ENCODE measurements at places on chromosomes 12 and 14.
A peak's percentile ranks its signal among the peaks of the same experiment; 100 is the strongest.

DNA sequence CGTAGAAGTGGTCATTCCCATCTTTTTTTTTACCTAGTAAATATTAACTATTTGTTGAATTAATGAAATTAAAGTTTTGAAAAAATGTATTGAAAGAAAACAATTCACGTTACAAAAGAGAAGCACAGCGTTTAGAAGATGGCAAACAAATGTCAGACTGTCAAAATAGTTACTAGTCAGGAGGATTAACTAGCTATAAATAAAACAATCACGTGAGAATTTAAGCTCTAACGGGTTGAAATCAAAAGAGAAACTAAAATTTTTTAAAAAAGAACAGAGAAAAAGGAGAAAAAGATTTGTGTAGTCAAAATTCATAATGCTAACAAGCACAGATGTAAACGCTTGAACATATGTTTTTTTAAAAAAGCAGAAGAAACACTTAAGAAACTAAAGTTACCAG lies 26.4 kb downstream of the DDHD1 start:
- DNase-seq: peak; percentile 59

GRCh38 chr12:55933799-55934742 lies 3.1 kb downstream of the DGKA start:
- no peak for DNase-seq

- no peak for DNase-seq
These were observed 66.1 kb downstream of the KTN1 start for GRCh38 chr14:55645845-55646832.

- peak; percentile 76 for DNase-seq
These were observed 18.0 kb downstream of the TRAF3 start for GRCh38 chr14:102795060-102795925.

- DNase-seq: no peak
These were observed 115.7 kb downstream of the DIO2 start for GRCh38 chr14:80095623-80096022.

- no peak for DNase-seq
These were observed 43.6 kb downstream of the LGMN start for GRCh38 chr14:92704821-92705220.

DNA sequence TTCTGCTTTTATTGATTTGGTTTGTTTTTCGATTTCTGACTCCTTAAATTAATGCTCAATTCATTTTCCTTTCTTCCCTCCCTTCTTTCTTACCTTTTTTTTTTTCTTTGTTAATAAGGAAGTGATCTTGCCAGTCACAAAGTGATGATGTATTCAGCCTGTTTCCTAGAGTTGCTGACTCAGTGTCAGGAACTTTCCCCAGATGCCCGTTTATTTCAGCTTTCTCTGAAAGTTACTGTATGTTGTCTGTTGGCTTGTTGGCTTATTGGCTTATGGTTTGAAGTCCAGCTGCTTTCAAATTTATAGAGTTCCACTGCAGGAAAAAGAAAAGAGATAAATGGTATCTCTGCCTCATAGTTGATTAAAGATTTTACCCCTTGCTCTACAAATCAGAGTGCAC lies 12.4 kb upstream of the SLC6A15 start:
- no peak for DNase-seq

DNA sequence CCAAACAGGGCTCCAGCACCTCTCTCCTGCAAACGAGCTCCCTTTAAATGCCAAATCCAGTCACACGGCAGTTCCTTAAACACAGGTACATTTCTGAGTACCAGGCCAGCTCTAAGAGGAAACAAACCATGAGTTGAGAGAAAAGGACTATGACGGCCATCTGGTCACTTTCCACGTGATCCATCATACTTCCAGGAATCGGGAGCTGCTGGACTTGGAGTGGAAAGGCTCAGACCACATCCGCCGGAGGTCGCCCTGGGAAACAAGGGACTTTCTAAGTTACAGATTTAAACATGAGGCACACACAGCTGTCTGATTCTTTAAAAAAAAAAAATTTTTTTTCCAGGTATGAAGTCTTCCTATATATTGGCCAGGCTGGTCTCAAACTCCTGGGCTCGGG lies 39.2 kb downstream of the ACADS start:
- no peak for DNase-seq

DNA sequence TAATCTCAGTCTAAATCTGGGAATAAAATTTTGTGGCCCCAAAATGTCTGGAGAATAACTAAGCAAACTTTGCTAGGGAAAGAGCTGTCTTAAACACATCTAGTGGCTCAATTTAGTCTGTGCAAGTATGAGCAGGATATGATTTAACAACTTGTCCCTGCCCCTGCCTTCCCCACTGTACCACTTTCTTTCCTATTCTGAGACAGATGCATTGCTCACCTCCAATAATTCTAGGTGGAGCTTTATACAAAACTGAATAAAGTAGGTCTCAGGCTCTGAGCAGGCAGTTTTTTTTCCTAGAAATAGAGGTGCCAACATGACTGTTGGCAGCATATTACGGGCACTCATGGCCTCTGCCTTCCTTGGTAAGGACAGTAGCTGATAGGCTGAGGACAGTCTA lies 412.1 kb downstream of the DAD1 start:
- DNase-seq: no peak

DNA sequence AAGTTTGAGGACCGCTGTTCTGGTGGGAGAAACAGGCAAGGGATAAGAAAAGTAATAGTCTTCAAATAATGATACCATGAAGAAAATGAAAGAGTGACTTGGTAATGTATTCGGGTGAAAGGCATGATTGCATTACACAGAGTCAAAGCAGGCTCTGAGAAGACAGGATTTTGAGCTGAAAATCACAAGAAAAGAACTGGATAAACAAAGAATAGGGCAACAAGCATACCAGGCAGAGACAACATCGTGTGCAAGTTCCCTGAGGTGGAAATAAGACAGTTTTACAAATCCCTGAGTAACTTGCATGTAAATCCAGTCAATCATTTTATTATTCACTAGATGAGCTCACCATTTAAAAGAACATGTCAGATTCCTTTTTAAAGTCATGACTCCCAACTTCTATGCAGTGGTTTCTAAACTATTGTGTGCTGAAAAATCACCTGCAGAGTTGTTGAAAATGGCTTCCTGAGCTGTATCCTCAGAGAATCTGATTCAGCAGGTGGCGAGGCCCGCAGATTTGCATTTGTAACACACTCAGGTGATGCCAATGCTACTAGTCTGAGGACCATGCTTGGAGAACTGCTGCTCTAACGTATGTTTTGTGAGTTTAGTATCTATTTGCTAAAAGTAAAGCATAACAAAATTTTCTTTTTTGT lies 133.0 kb upstream of the ABCD2 start:
- no peak for DNase-seq

- peak; percentile 15 for DNase-seq
These were observed 10.7 kb downstream of the ARID4A start for GRCh38 chr14:58309086-58309485.

GRCh38 chr14:89719366-89720075 lies 235.0 kb downstream of the EFCAB11 start:
- DNase-seq: peak; percentile 96

GRCh38 chr12:50981319-50982239 lies 29.2 kb downstream of the HIGD1C start:
- DNase-seq: no peak

GRCh38 chr12:41120211-41120610 lies 67.9 kb upstream of the PDZRN4 start:
- no peak for DNase-seq

- no peak for DNase-seq
These were observed at the start of gene CD69 for GRCh38 chr12:9760699-9761418. Gene CD69 (minus strand): TSS chr12:9760901. CDS start chr12:9760820, 81 bp downstream.

DNA sequence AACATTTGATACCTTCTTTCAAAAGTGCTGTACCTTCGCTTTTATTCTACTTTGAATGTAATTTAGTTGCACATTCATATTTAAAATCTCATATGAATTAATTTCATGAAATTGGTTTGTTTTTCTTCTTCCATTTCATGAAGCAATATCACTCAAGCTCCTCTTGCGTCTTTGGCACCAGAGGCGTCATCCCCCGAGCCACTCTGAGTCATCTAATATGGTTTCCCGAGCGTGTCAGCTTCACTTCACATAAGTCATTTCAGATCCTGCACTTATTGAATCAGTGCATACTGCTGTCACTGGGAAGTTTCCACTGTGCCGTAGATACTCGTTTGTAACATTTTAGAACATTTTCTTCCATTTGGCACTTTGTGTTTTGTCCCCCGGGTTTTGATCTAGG lies 105.6 kb downstream of the SLC25A47 start:
- DNase-seq: peak; percentile 71

DNA sequence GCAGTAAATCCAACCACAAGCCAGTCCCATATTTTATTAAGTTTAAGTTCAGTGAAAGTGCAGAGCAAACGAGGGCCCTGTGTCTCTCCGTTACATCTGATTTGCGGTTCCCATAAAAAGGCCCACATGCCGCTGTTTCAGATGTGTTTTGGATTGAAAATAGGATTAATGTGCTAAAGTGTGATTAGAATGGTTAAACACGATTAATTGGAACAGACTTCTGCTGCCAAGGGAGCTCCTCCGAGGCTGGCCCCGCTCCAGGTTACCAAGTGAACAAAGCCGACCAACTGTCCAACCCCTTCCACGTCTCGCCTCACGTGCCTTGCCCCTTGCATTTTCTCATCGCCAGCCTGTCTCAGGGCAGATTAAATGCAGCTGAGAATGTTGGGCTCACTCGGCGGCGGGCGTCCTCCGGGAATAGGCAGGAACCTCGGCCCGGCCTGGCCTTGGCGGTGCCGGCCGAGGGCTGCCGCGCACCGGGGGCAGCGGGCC lies 166.5 kb upstream of the GSC start:
- DNase-seq: no peak

GRCh38 chr12:87054226-87054625 lies 798.0 kb upstream of the MGAT4C start:
- DNase-seq: no peak

DNA sequence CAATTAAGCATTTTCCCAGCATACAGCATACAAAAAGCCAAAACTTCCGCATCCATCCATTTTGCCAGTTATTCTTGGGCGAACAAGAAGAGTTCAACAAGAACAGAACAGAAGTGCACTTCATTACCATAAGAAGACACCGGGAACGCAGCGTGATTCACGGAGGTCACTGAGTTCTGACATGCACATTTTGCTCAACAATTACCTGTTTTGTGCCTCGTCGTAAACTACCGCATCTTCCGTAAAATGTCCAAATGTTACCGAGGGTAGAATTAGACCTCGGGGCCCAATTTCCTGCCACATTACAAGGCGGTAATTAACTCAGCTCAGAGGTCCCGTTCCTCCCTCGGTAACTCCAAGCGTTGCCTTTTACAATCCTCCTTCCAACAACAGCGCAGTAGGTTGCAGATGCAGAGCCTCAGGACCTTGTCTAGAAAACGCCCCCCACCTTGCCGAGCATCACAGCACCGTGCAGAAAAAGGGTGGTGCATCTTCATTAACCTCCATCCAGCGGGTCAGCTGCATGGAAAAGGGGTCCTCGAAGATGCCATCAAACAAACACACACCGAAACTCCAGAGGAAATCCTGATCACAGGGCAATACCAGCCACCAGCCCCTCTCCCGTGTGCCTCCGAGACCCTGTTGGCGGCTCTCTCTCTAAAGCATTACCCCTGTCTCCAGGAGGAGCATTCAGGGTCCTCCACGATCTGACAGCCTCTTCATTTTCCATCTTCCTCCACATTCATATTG lies 125.2 kb downstream of the BCL11B start:
- DNase-seq: no peak

GRCh38 chr12:109797905-109798669 lies 35.1 kb downstream of the TRPV4 start:
- DNase-seq: peak; percentile 91

DNA sequence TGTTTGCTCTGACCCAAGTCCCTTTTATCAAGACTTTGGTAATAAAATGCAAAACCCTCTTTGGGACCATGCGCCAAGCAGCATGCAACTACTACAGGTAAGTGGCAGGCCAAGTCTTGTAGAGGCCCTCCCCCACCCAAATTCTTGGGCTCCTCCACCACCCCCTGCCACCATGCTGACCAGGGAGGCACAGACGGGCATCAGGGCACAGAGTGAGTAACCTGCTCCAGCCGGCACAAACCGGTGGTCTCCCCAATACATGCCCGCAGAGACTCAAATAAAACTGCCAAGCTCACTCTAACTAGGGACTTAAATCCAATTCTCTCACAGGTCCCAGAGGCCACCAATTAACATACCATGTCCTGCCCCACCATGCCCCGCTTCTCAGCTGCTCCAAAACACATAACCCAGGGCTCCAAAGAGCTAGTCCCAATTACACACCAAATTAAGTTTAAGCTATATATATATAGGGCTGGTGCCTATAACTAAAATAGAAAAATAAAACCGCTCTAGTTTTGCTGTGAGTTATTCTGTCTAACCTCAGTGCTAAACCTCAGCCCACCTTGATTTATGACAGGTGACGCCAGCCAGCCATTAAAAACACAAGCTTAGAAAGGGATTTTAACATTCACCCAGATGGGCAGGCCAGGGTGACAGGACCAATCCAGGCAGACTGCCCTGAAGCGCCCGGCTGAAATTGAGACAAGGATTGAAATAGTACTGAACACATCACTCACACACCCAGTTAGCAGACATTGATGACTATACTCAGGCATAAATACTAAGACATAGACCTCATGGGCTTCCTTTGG lies 81.0 kb downstream of the CLMN start:
- no peak for DNase-seq

DNA sequence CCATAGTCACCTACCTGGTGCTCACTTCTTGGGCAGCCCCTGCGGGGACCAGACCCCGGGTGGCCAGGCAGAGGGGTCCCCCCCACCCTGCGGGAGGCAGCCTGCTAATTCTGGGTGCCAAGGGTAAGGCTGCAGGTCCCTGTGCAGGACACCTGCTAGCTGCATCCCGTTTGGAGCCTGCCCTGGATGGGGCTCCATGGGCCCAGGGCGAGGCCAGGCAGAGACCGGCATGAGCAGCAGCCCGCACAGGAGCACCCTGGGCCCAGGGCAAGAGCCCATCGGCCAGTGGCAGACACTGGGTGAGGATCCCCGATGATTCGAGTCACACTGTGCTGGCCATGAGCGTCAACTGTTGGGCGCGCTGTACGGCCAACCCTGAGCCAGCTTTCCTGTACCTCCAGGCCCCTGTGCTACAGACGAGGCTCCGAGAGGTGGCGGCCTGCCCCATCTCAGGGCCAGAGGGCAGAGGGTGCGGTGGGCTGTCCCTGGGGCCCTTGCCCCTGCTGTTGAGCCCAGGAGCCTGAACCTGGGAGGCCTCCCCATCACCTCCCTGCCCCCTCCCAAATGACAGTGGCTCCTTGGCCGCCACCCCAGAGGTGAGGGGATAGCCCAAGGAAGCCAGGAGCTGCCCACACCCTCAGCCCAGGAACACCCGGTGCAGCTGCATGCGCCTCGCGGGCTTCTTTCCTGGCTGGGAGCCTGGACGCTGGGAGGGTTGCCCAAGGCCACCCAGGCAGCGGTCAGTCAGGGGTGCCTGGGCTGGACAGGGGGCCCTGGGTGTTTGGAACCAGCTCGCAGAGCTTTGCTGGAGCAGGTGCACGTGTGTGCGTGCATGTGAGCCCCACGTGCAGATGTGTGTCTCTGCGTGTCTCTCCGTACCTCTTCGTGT lies 47.7 kb downstream of the CYP46A1 start:
- no peak for DNase-seq

- peak; percentile 91 for DNase-seq
These were observed 276.5 kb upstream of the AMIGO2 start for GRCh38 chr12:47356129-47356700.

- peak; percentile 60 for DNase-seq
These were observed 25.7 kb downstream of the DHX37 start for GRCh38 chr12:124963211-124963610.

Data from MV-4-11 (cell line).